HTR-8/SVneo (cell line): ENCODE measurements at places on chromosomes 4 and X.

GRCh38 chrX:12223650-12224049 lies 85.4 kb downstream of the FRMPD4 start:
- no peak for DNase-seq

- DNase-seq = no peak
These were observed 2384.1 kb downstream of the PCDH7 start for GRCh38 chr4:33104273-33104672.

GRCh38 chr4:133157460-133158160 lies 8.5 kb downstream of the PCDH10 start:
- DNase-seq = no peak

DNA sequence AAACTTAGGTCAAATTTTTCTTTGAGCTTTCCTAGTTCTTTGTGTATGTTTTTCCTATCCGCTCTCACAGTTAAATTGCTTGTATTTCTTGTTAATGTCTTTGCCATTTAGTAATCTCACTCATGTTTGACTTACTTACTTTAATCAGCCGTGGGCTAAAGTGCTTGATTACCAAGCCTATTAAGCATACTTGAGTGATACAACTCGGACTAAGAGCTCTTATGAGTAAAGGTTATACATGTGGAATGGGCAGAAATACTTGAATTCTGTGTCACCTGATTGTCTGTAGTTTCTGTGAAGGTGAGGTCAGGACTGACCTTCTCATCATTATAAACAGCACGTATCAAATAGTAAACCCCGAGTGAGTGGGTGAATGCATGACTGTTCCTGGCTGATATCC lies 664.5 kb downstream of the PDHA2 start:
- DNase-seq = no peak

DNA sequence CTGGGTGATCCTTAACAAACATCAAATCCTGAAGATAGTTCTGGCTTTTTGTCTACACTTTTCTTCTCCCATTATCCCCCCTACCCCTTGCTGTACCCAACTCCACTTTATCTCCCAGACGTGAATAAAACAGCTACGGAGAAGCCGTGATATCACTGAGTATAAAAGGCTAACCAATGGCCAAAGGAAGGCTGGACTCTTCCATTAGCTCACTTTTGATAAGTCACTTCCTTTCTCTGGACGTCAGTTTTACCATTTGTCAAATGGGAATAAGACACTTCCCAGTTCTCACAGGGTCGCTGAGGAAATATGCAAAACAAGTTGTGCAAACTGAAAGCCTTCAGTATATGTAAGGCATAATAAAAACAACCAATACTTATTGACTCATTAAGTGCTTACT lies 38.6 kb upstream of the EDA2R start:
- no peak for DNase-seq

GRCh38 chrX:48761674-48762471 lies at the start of gene GLOD5:
Gene GLOD5, plus strand, starts transcription at chrX:48761747. Its CDS starts 44 bp downstream, at chrX:48761791.
- DNase-seq = peak; percentile 15

GRCh38 chrX:52410439-52411394 lies 41.9 kb downstream of the XAGE2 start:
- DNase-seq = no peak

DNA sequence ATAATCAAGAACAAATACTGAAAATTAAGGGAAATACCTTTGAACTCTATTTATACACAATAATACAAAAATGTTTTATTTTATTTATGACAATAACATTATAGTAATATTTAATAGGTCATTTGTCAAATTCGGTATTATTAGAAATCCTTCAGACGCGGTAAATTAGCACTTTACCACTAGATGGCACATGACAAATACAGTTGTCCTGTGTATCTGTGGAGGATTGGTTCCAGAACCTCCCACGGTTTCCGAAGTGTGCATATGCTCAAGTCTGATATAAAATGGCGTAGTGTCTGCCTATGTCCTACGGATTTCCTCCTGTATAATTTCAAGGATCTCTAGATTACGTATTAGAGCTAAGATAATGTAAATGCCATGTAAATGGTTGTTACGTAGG lies 8.1 kb upstream of the LINC00632 start:
- DNase-seq = no peak

- no peak for DNase-seq
These were observed 12.4 kb upstream of the RADX start for GRCh38 chrX:106599411-106599810.

DNA sequence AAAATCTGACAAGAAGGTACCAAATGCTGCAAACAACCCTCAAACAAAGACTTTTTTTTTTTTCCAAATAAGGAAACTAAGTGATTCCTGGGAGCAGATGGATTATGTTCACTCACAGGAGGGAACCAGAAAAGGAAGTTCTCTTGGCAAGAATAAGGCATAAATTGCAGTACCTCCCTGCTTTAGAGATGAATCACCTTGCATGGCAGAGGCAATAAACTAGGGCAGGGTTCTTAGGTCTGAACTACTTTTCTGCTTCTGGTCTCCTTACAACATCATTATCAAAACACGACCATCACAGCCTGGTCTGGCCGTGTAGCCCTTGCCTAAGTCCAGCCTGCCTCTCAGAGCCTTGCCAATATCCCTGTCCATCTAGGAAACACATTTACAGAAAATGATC lies 6.3 kb downstream of the TMEM31 start:
- no peak for DNase-seq

- DNase-seq = no peak
These were observed 136.3 kb downstream of the HS6ST2 start for GRCh38 chrX:132821974-132822633.

- DNase-seq = no peak
These were observed 95.0 kb upstream of the SLC34A2 start for GRCh38 chr4:25560605-25561004.

DNA sequence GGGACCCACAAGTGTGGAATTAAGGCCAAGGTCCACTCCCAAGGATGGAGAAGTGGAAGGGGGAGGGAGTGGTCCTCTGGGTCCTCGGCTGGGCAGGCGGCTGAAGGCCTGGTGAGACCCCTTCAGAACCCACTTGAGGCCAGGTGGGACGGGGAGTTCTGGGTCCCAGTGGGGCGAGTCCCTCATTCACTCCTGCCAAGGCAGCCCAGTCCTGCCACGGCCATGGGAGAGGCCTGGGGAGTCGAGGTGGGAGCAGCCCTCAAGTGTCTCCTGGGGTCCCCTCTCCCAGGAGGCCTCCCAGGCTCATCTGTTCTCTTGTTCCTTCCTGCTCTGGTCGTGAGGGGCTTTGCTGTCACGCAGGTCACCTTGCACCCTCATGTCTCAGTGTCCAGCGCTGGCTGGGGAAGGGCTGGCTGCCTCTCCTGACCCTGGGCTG lies 6.1 kb upstream of the SH3BP2 start:
- DNase-seq = no peak

- no peak for DNase-seq
These were observed at the start of gene FRMD7 for GRCh38 chrX:132127743-132128142. Gene FRMD7, minus strand, starts transcription at chrX:132128020. Its CDS starts 176 bp downstream, at chrX:132127844.

DNA sequence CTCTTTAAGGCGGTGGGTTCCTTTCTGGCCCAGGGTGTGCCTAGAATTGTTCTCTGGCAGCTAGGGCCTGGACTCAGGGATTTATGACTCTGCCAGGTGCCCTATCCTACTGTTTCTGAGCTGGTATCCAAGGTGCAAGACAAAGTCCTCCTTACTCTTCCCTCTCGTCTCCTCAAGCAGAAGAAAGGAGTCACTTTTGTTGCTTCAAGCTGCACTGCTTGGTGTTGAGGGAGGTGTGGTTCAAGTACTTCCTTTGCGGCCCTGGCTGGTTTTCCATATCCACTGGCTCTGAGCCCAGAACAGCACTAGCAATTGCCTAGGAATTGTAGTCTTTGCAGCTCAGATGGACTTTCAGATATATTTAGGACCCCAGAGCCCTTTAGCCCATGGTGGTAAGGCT lies 39.3 kb downstream of the RTL3 start:
- no peak for DNase-seq
